Renal cortical epithelial cell (primary cell): ENCODE measurements at places on chromosomes 12 and 14.
A peak's percentile ranks its signal among the peaks of the same experiment; 100 is the strongest.

DNA sequence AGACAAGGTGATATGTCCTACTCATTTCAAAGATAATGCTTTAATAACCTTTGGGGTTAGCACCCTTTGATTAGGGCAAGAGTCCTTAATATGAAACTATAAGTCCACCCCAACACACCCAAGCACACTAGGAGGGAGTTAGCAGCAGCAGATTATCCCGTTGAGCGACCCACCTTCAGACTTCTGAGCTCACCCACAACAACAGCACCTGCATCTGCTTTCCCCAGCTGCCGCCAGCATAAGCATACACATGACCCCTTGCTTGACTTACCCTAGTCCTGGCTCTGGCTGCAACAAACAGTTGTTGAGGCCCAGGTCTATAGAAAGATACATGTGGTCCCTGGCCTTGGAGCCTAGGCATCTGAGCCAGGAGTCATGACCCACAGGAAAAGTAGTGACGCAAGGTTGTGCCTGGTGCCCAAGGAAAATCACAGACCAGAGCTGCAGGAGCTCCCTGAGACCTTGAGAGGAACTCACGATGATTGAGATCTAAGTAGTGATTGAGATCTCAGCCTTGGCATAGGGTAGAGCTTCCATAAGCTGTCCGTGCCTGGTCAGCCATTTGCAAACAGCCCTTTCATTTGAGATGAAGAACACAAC, 19.0 kb downstream of the ZDHHC22 start:
- no peak for DNase-seq

GRCh38 chr12:49342066-49342913, 4.4 kb upstream of the DNAJC22 start:
- peak; percentile 62 for DNase-seq

GRCh38 chr12:52499806-52500560, 6.9 kb upstream of the KRT6A start:
- no peak for DNase-seq

- no peak for DNase-seq
These were observed 17.9 kb downstream of the WASHC3 start for GRCh38 chr12:102043928-102044327.

DNA sequence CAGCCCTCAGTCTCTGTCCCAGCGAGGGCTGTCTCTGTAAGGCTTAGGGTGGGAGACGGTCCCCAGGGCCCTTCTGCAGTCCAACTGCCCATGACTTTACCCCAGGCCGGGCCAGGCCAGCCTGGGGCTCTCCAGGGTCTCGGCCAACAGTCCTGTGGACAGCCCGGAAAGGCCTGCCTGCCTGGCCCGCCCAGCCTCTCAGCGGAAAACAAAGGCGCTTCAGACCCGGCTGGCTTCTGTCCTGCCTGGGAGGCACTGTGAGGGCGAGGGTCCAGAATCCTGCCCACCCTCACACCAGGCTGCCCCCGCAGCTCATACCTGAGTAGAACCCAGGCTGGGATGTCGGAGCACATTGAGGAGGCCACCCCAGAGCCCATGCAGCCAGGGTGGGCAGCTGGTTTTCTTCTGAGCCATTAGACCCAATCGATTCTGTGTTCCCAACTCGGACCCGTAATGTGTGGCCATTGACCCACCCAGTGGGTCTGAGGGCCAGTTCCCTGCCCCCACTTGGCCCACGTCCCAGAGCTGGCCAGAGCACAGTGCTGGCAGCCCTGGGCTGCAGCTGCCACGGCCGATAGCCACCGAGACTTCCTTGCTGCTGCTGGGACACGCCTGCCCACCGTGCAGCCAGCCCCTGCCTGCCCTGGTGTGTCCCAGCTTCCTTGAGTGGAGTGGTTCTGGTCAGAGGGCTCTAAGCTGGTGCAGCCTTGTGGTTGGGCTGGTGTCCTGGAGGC, 1.6 kb downstream of the CRIP2 start:
- DNase-seq: peak; percentile 63

DNA sequence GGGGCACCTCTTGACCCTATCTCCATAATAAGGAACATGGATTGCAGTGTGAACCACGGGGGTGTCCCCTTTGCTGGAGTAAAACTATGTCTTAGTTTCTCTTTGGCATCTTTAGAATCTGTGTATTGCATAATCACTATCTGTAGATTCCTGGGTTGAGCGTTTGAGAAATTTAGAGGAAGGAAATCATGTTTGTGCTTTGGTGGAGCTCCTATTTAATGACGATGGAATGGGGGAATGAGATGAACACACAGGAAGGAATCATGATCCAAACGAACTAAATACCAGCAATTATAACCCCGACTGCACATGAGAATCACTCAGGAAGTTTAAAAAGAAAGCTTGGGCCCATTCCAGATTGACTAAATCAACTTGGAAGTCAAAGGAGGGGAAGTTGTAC, 1.3 kb upstream of the MYG1 start:
- no peak for DNase-seq

GRCh38 chr14:72462056-72462455, 431.8 kb downstream of the DPF3 start:
- no peak for DNase-seq

DNA sequence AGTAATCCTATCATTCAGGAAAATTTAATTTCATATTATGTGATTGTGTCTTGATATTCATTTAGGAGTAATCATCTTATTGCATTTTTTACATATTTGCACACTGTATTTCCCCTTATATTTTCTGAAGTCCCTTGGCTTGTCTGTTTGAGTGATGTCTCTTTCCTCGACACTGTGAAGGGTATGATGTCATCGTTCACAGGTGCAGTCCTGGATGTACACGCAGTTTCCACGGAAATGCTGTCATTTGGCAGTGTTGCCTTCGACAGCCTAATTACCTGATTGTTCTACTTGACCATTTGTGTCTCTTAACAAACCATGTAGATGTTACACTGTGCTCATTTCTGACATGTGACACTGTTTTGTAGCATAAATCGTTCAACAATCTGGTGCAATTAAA, 1277.0 kb downstream of the TMEM121 start:
- DNase-seq: no peak

DNA sequence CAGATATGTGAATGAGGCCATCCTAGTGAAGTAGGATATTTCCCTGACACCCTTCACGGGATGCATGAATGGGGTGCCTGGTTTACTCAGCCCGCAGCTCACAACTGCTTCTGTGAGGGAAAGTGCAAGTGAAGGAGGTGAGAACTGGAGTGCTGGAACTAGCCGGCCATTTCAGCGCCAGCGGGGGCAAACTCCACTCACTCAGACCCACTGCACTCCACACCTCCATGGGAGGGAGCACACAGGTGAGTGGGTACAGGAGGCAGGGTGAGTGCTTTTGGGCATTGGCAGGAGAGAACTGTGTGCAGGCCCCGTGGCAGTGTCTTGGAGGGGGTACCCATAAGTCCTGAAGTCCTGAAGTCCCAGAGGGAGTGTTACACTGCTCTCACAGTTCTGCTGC, 1008.4 kb downstream of the SLC6A15 start:
- DNase-seq: no peak

- peak; percentile 58 for DNase-seq
These were observed 39.4 kb downstream of the SH2B3 start for GRCh38 chr12:111444925-111445725.

GRCh38 chr12:50536831-50537537, 32.2 kb downstream of the DIP2B start:
- DNase-seq: no peak

DNA sequence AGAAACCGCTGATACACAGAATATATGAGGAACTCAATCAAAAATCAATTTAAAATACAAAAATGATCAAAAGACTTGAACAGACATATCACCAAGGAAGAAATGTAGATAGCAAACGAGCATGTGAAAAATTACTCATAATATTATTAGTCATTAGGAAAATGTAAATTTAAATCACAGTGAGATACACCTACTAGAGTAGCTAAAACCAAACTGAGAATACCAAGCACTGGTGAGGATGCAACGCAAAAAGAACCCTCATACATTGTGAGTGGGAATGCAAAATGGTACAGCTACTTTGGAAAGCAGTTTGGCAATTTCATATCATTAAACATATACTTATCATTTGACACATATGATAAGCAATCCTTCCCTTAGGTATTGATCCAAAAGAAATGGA, 101.1 kb upstream of the ST8SIA1 start:
- DNase-seq: no peak

DNA sequence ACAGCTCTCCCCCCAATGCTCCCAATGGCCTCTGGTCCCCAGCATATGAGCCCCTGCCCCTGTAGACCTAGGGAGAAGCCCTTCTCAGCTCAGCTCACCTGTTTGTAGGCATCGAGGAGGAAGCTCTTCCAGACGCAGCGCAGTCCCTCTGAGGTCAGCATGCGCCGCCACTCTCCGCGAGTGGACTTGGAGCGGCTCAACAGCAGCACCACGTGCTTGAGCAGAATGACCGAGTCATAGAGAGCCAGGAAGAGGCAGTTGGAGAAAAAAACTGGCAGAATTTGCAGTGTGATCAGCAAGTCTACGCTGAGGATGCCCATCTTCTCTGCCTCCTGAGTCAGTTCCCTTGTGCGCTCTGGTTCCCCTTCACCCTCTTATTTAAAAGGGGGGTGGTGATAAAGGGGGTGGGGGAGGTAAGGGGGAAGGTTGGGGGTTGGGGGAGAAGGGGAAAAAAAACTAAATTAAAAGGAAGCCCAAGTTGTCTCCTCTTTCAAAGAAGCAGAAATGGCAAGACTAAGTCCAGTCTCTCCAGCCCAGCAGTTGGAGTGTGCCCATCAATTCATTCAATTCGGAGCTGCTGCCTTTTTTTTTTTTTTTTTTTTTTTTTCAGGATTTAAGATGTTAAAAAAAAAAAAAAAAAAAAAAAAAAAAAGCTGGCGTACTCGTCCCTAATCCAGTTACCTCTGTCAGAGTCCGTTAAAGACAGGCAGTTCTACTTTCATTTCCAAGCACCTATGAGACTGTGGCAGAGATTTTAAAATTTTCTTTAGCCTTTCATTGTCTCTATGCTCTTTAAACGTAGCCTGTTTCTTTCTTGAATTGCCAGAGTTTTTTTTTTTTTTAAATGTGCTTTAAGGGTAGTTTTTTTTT, at the start of gene DIO2:
DIO2 (minus strand) TSS at position 352 of the 870 bp plus-strand sequence; CDS start at position 320, 32 bp downstream.
- DNase-seq: peak; percentile 12

DNA sequence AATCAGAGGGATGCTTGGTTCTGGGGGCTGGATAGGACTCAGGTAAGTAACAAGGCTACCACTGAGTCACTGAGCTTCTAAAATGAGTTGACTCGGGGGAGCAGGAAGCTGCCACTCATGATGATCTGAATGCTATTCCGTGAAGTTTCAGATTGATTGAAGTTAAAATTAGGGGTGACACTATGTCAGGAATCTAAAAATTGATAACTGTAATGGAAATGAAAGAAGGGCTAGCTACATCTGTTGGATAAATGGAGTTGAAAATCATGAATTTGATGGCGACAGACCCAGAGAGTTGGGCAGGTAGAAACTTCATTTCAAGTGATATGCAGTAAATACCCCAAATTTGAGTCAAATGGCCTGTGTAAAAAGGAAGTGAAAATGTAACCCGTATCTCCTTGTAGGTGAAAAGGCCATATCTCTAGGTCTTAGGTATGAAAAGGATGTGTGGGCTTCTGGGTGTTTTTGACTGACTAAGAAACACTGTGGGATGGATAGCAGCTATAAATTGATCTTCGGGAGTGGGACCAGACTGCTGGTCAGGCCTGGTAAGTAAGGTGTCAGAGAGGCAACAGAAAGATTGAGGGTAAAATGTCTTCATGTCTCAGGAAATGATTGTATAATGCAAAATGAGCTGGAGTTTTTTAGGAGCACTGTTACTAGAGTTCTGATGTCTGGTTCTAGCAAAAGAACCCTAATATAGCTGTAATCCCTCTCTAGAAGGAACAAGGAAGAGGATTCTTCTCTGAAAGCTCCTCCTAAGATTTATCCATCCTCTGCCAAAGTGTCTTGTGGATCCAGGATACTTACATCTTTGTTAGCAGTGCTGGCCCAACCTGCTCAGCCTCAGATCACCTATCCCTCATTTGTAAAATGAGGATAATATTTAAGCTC, 57.3 kb downstream of the DAD1 start:
- DNase-seq: no peak

DNA sequence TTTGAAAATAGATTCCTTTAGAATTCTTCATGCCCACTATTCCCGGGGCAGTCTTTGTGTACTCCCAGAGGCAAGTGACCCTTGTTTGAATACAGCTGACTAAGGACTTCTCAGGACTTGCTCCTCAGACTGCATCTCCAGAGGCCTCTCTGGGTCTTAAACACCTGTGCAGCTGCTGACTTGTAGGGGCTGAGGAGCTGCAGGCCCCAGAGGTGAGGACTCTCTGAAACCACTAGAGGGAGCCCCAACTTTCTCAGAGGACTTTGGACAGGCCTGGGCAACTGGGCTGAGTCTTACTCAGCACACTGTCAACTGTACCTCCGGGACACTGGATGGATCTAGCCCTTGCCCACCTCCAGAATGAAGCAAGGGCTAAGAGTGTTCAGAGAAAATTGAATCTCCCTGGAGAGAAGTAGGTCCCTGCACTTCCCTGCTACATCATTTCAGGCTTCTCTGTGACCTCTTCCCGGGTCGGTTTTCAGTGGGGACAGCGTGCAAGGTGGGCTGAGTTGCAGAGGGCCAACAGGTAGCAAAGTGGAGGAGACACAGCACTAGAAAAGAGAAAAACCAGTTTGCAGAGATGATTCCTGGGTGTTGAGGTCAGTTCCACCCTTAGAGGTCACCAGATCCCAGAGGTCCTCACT, 164.6 kb downstream of the TMEM117 start:
- peak; percentile 45 for DNase-seq

DNA sequence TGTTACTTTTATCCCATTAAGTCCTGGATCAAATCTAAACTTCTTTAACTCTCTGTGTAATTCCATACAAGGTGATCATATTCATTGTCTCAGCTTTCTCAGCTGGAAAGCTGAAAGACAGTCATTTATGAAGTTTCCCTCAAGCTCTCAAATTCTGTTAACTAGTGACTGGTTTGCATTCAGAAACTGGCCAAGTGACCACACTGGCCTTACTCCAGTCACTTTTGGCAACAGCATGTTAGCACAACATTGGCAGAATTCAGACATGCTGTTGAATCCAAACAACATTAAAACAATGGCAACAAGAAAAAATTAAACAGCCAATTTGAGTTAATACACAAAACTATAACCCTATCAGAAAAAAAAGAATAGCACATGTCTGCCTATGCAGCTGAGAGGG, 343.3 kb downstream of the MDGA2 start:
- DNase-seq: peak; percentile 31

DNA sequence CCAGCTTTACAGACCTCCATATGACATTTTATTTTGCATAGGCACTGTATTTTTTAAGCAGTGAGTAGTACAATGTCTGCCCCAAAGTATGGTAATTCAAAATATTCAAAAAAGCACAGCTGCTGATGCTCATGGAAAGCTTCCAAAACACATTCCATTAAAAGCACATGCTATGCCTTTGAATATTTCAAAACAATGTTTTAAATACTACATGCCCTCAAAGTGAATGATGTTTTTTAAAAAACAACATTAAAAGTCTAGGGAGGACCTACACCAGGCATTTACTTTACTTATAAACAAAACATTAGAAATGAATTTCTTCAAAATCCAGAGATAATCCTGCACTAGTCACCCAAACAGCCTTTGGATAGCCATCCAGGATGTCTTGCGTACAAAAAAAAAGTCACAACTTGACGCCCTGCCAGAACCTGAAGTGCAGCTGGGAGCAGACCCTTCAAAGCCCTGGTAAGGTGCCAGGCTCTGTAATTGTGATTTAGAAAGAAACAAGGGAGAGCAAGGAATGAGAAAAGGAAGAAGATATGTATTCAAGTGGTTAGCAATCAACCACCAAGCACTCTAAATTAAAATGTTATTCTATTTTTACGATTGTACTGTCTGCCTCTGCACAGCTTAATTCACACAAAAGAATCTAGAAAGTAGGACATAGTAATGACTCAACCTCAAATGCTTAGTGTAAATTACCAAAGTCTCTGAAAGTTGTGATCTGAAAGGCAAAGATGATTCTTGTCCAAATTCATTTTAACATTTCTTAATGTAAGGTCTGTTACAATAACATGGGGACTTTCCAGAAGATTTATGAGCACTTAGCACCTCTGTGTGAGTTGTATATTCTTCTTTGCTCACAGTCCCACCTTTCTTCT, 31.9 kb downstream of the CEP83 start:
- peak; percentile 34 for DNase-seq
